AG09319 (cell line): ENCODE measurements at places on chromosomes 7 and 10.
A peak's percentile ranks its signal among the peaks of the same experiment; 100 is the strongest.

DNA sequence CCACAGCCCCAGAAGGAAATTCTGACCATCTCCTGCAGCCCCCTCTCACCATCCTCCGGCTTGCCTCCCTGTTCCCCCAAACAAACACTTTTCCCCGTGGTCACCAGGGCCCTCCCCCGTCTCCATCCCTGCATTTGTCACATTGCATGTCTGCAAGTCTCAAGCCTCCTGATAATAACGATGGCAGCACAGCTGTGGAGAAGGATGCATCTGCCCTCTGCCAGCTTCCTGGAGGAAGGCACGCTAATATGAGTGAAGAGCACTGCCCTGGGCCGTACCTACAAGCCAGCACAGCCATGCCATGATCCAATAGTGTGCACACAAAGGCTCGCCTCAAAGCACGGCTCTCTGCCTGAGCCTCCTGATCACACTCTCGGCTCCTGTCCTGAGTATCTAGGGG, 98.5 kb downstream of the SLIT1 start:
- DNase-seq, result no peak

DNA sequence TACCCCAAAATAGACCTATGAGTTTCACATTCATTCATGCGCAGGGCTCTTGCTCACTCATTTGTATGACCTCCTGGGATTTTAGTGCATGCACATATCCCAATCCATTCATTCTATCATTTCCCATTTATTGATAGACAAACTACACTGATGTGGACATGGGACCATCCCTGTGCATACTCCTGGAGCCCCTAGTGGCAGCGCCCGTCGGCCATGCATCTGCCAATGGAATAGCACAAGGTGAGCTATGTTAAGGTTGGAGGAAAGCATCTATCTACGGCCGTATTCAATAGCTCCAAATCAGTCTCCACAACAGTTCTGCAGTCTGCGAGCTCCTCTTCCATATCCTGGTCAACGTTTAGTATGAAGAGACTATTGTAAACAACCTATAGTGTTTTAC, 31.7 kb upstream of the FIGNL1 start:
- no peak for DNase-seq

DNA sequence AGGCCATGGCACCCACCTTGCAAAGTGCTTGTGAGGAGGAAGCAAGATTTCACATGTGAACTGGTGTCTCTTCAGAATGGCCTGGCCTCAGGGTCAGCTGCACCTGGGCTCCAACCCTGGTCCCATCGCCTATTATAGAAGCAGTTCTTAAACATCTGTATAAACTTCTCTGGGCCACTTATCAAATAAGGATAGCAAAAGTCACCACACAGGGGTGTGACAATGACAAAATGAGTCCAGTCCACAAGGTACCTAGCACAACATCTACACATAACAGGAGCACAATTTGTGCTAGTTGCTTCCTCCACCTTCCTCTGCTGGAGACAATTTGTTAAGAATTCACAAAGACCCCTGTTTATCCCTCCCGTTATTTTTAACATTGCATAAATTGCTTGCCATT, 340.6 kb upstream of the ZMIZ1 start:
- no peak for DNase-seq

DNA sequence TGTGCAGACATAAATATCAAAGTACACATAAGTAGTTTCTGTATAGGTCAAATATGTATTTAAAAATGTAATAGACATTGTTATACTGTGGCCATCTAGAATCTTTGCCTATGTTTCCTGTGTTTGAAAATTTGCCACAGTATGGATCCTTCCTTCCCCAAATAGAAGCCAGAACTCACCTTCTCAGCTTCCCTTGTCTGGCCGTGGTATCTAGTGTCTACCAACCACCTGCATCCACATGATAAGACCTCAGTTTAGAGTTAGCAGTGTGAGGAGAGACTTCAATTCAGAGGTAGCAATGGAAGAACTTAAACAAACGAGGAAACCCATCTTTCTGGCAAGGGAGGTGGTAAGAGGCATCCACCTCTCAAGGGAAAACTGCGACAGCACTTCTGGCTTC, 4.9 kb downstream of the TRDMT1 start:
- no peak for DNase-seq

DNA sequence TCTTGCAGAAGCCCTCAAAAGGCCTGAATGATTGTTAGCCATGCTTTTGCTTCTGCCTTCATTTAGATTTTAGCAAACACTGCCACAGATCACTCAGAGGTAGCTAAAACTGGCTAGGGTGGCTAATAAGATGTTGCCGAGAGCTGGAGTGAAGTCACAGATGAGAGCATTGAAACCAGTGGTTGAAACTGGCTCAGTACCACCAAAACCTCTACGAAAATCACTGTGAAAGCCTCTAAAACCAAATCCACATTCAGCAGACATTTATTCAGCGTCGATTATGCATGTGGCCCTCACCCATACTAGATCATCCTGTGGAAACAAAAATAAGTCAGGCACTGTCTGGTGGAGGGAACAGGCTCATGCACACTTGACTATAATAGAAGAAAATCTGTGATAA, 50.8 kb downstream of the PIK3CG start:
- no peak for DNase-seq

GRCh38 chr7:80508440-80508839, 3.4 kb downstream of the GNAT3 start:
- DNase-seq, result no peak

GRCh38 chr7:47924266-47924665, 24.0 kb downstream of the PKD1L1 start:
- no peak for DNase-seq

DNA sequence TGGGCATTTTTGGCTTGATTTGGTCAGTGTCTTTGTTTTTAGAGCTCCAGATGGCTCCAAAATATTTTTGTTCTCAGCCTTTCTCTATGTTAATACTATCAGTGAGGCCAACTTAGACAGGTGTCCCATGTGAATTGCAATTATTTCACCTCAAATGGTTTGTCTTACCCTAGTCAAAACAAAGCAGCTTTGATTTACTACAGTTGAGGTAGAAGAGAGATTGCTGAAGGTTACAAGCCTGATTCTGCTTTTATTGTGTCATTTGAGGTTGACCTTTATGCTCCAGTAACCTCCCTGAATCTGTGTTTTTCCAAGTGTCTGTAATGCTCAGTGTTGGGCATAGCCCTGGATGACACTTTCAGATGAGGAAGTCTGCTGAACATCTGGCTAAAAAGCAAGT, 882.9 kb downstream of the NRG3 start:
- DNase-seq, result no peak

GRCh38 chr7:36659172-36659516, 65.2 kb downstream of the AOAH start:
- DNase-seq, result peak; percentile 53

DNA sequence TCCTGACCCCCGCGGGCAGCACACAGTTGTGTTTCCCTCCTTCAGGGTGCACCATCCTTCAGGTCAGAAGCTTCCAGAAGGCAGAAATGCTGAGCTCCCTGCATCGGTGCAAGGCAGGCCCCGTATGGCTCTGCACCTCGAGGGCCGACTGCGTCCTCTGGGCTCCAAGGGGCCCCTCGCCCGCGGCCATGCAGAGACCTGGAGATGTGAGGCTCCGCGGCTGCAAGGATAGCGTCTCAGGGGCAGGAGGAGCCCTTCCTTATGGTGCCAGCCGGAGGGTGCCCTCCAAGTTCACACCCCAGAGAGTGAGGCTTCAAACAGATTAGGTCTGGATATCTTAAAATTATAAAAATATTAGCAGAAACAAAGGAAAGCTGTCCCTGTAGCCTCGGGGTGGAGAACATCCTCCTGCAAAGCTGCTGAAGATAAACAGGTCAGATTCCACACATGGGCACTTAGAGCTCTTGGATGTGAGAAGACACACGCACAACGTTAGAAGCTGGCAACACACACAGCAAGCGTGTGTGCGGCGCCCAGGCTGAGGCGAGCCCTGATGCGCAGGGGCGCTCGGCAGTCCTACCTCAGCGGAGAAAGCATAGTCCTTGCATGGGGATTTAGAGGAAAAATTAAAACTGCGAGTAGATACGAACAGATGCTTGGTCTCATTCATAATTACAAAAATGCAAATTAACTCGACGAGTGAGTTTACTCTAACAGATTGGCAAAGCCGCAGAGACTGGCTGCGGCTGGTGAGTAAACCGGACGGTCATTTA, 20.4 kb downstream of the KNDC1 start:
- DNase-seq, result no peak

GRCh38 chr7:143954544-143954943, at the start of gene OR2F1:
OR2F1 (plus strand) TSS chr7:143954844; CDS start chr7:143959971, 5,127 bp downstream.
- DNase-seq, result no peak

DNA sequence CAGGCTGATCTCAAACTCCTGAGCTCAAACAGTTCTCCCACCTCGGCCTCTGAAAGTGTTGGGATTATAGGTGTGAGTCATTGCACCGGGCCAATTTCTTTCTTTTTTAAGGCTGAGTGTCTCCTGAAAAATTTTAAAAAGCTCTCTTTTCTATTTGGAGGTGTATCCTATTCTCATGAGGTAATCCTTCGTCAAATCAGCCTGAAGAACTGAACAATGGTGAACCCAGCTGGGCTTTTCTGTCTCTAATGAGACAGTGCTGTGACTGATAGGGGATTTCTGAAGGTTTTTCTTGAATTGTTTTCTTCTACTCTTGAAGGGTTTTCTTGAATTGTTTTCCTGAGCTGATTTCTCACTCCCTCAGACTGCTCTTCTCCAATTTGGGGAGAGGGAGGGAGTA, 30.9 kb upstream of the CALU start:
- DNase-seq, result no peak

- no peak for DNase-seq
Measured at GRCh38 chr10:48447356-48448215, 141.1 kb downstream of the MAPK8 start.

GRCh38 chr10:112262546-112262945, 20.7 kb upstream of the TECTB start:
- no peak for DNase-seq

- DNase-seq, result peak; percentile 23
Measured at GRCh38 chr10:30583778-30584415, 45.7 kb downstream of the LYZL2 start.

- no peak for DNase-seq
Measured at GRCh38 chr7:92717993-92718716, 118.2 kb downstream of the CDK6 start.

DNA sequence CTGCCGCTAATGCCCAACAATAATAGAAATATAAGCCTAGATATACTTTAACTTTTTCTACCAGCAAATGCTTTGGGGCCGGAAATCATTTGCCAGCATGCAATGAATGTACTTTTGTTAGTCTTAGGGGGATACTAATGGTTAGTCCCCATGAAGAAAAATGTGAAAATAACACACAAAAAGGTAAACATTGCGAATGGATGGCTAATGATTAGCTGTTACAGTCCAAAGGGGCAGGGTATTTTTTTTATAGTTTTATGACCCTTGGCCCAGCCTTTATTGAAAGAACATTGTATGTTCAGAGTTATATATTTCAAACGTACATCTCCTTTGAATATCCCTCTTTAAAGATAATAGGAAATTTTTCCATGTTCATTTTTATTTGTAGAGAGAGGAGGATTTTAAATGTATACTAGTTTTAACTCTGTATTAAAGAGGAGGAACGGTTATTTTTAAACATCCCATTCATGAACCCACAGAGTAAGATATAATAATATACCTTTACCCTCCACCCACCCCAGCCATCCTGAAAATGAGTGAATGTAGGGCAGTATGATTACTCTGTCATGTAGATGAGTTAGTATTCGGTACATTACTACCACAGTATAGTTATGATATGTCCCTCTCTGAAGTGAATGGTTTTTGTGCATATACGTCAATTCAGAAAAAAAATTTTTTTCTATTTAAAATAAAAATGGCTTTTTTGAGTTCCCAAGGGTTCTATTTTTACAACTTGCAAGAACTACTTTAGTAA, 63.6 kb downstream of the ARID5B start:
- DNase-seq, result no peak

GRCh38 chr10:24390746-24391145, 181.8 kb downstream of the KIAA1217 start:
- peak; percentile 8 for DNase-seq

DNA sequence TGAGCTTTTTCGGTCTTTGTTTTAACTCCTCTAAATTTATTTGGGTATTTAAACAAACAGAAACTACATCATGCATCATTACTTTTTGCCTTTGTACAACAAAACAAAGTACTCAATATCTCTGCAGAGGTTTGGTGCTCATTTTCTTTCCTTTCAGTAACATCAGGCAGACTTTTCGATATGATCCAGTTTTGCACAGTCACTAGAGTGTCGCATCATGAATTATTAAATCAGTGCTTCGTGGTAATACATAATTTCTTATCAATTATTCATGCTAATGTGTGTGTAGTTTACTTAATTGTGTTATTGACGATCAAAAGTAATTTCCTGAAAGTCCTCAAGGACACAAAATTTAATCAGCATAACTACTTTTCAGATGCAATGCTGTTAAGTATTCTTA, 31.8 kb downstream of the DRGX start:
- no peak for DNase-seq

GRCh38 chr7:55132890-55133551, 114.2 kb downstream of the EGFR start:
- DNase-seq, result peak; percentile 91

- no peak for DNase-seq
Measured at GRCh38 chr10:101766306-101766705, 9.6 kb downstream of the FGF8 start.

DNA sequence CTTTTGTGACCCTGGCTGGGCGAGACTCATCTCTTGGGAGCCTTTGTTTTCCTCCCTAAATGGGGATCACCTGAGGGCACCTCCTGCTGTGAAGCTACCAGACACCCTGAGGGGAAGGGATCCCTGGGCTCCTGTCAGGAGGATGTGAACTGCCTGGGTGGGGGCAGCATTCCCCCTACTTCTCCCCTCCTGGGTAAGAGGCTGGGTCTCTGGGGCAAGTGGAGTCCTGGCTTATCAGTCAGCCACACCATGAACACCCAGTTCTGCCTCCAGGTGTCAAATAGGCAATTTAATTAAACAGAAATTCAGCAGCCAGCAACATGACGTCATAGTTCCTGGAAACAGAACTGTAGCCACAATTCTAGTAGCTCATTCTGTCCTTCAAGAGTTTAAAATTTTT, 97.7 kb upstream of the RET start:
- DNase-seq, result no peak

DNA sequence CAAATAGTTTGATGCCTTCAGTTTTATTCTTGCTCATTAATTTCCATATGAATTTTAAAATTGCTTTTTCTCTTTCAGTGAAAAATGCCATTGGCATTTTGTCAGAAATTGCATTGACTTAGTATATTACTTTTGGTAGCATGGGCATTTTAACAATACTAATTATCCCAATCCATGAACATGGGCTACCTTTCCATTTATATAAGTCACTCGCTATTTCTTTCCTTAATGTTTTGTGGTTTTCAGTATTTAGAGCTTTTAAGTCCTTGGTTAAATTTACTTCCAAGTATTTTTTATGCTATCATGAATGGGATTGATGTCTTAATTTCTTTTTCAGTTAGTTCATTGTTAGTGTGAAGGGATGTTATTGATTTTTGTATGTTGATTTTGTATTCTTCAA, 297.4 kb downstream of the ATRNL1 start:
- no peak for DNase-seq

- DNase-seq, result no peak
Measured at GRCh38 chr7:6258440-6259182, 13.8 kb downstream of the CYTH3 start.

- no peak for DNase-seq
Measured at GRCh38 chr10:128526791-128527375, 400.7 kb upstream of the MKI67 start.
